ENCODE measurements at places on chromosomes 13 and 19.
A peak's percentile ranks its signal among the peaks of the same experiment; 100 is the strongest.

GRCh38 chr13:46803586-46803985, 6.6 kb upstream of the ESD start:
- no peak for DNase-seq

DNA sequence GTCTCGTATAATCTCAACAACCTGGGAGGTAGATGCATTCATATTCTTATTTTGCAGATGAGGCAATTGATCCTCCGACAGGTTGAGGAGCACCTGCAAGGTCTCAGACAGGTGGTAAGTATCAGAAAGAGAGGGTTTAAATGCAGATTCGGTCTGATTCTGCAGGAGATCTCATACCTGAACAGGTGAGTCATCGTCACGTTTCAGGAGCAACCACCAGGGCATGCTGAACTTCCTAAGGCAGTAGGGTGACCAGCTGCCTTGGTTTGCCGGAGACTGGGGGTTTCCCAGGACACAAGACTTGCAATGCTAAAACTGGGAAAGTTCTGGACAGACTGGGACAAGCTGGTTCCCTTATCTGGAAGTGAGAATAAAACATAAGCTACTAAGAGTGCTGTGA, 68.8 kb upstream of the TSHZ3 start:
- no peak for DNase-seq

DNA sequence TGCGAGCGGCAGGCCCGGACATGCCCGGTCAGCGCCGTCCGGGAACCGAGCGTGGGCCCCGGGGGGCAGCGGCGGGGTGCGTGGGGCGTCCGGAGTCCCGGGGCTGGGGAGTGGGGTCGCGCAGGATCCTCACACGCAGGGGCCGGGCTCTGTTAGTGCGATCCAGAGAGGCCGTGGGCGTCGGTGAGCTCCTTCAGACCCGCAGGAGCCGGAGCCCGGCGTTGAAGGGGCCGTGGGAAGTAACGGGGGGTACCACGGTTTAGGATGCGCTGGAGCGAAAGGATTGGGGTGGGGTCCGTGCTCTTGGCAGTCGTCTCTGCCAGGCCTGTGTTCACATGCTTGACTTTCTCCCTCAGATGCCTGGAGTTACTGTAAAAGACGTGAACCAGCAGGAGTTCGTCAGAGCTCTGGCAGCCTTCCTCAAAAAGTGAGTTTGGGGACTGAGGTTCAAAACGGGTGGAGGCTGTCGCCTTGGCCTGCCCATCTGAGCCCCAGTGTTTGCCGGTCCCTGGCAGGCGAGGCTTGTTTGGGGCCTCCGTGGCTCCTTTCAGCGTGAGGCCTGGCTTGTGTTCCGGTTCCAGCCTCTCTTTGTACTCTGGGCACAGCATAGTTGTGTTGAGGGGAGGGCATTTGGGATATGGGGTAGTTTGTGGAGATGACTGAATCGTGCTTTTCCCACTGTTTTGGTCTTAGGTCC, 512 bp downstream of the RPS19 start:
- no peak for DNase-seq

GRCh38 chr19:51809787-51810186, 14.8 kb downstream of the FPR3 start:
- DNase-seq: no peak

DNA sequence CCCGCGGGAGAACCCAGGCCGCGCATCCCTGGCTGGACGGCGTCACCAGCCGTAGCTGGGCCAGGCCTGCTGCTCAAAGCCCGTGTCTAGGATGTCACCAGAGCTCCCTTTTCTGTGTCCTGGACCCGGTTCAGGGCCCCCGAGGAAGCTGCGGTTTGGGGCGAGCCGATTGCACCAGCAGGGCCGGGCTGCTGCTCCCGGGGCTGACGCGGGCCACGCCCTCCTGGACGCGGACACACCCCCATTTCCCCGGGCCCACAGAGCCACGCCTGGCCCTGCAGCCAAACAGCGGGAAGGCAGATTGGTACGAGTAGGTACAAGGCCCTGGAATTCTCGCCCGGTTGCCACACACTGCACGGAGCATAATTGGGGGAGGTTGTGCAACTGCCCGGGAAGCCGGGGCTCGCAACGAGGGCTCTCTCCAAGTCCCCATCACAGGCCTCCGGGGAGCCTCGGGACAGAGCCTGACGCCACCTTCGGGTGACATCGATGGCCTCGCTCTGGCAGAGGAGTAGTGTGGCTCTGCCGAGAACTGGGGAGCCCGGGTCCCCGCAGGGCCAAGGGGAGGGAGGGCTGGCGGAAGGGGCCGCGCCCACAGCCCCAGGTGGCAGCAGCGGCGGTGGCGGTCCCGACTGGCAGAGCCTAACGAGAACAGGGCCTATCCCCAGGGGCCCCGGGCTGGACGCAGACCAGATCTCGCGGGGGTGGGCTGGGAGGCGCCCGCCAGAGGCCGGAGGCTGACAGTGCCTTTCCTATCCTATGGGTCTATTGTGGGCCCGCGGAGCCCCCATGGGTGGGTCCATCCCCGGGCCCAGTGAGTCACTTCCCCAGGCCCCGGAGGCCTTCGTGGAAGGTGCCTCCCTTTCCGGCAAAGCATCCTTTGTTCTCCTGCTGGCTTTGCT, 23.5 kb downstream of the KCTD15 start:
- no peak for DNase-seq

GRCh38 chr19:19619181-19619848, 828 bp upstream of the PBX4 start:
- no peak for DNase-seq

GRCh38 chr13:109323338-109323737, 463.0 kb downstream of the IRS2 start:
- DNase-seq: no peak

DNA sequence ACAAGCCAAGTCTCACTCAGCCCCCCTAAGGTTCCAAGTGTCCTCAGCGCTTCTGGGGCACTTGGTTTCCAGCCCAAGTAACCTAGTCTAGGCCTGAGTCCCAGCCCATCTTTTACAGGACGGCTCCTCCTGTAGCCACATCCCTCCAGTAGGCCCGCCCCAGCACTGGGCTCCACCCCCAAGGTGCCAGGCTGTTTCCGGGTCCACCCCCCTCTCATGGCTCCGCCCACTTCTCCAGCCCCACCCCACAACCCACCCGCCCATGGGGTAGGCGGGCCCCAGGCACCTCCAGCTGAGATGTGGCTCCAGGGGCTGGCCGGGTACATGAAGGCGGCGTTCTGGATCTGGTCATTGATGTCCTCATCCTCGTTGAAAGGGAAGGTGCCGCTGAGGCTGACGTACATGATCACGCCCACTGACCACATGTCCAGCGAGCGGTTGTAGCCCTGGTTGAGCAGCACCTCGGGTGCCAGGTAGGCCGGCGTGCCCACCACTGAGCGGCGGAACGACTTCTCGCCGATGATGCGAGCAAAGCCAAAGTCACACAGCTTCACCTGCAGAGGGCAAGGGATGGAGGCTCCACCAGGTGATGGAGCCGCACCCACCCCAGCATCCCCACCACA, 17.2 kb upstream of the DACT3 start:
- peak; percentile 66 for DNase-seq

GRCh38 chr19:45195764-45196163, 17.2 kb downstream of the BLOC1S3 start:
- DNase-seq: no peak

DNA sequence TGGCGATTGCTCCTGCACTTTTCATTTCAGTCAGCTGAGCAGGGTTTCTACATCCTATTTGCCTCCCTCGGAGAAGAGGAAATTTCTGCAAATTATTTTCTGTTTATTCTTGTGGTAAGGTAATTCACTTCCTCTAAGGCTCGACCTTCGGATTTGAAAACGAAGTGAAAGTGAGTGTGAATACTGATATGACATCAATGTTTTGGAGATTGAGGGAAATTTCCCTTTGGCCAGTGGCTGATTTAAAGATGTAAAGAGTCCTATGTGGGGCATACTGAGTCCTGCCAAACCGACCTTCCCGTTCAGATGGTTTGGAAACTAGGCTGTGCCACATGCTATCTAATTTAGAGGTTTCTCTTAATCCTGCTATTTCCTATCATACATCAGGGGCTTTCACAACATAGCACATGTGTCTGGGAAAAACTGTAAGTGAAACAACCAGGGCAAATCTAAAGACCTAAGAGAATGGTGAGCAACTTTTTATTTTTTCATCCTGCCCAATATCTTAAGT, 112.3 kb downstream of the POSTN start:
- DNase-seq: no peak

- no peak for DNase-seq
Observed at GRCh38 chr19:16541526-16542044, 652 bp downstream of the CHERP start.

DNA sequence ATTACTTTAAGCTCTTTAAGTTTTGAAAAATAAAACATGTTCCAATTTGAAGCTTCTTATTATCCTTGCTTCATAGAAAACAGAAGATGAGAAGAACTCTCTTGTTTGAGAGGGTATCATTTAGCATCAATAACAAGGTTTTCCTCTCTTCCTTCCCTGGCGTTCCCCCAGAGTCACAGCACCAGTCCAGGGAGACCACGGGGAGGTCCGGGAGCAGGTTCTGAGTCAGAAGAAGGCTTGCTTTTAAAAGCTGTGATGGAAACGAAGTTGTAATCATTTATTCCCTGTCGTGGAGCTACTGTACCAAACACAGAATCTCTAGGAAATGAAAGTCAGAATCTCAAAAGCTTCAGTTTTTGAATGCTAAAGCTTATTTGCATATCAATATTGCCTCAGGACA, 174.0 kb upstream of the LSM14A start:
- DNase-seq: no peak

DNA sequence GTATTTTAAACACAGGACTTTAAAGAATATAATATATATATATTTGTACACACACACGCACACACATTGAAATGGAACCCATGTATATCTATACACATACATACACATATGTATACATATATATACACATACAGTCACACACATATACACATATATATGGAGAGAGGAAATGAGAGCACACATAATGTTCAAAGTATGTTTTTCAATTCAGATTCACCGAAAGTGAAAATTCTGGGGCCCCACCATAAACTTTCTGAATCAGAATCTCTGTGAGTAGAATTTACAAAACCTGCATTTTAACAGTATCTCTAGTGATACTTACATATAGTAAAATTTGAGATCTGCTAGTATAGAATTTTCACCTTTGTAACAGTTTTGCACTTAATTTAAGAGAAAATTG, 60.4 kb upstream of the OBI1 start:
- DNase-seq: no peak

DNA sequence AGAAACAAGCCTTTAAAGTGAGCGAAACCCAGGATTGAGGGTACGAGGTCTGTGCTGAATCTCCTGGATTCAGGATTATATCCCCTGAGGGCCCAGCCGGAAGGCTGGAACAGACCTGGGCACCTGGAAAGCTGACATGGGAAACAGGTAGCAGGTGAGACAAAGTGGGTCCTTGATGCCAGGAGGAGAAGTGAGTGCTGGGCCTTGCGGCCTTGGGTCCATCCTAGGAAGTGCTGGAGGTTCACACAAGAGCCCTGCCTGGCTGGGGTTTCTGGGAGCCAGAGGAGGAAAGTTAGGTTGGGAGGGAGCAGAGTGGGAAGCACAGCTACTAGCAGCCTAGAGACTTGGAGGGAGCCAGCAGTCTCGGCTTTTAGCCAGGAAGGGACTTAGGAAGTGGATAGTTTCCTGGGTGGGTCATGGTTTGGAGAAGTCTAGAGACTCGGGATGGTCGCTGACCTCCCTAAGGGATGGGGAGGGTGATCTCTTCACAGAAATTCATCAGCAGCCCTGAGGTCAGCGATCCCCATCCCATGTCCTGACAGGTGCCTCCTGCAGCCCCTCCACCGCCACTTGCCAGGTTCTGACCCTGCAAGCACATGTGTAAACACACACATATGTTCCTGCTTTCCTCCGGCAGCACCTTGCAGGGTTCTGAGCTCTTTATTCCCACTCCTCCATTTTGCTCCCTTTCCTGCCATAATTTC, 29.4 kb upstream of the ZNF492 start:
- DNase-seq: no peak

DNA sequence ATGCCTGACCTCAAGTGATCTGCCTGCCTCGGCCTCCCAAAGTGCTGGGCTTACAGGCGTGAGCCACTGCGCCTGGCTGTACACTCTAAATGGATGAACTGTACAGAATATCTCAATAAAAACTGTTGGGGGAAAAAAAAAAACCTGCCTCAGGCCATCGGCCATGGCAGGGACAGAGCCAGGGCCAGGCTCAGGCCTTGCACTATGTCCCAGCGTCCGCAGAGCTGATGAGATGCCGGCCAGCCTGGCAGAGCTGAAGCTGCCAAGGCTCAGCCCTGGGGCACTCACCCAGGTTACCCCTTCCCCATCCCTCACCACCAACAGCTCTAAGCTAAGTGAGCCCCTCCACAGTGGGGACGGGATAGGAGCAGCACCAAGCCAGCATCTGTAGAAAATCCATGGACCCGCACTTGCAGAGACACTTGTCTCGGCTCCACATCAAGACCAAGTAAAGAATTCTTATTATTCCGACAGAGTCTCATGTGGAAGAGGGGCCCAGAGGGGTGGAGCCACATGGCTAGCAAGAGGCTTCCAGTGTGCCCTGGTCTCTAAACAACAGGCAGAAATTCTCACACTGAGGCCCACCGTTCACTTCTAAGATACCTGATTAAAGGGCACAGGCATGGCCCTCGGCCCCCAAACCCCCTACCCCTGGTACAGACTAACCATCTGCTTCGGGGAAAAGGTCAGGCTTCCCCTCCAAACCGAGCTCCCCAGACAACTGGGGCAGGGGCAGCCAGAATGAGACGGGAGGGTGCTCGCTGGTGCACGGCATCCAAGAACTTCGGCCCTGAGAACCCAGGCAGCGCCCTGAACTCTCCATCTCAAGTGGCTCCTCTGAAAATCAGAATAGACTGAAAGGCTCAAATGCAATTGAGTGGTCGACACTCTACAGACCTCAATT, 5.8 kb downstream of the PPP6R1 start:
- DNase-seq: no peak

GRCh38 chr19:40692212-40692551, 1.7 kb upstream of the NUMBL start:
- no peak for DNase-seq

DNA sequence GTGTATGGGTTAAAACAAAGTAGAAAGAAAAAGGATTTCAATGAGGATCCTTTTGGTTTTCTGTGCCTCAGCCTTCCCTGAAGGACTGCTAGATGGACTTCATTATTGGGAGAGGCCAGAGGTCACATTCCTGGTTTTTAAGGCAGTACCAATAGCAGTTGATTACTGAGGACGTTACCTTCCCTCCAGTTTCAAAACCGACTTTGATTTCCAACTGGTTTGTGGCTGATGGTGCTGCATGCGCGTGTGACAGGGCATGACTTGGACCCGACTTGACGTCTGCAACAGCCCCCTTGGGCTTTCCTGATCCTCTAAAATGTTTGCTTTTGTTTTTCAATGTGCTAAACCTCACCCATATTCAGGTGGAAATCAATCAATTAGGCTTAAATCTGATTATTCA, 314.3 kb upstream of the ARGLU1 start:
- no peak for DNase-seq

- no peak for DNase-seq
Observed at GRCh38 chr19:1872807-1873523, 9.6 kb upstream of the KLF16 start.

DNA sequence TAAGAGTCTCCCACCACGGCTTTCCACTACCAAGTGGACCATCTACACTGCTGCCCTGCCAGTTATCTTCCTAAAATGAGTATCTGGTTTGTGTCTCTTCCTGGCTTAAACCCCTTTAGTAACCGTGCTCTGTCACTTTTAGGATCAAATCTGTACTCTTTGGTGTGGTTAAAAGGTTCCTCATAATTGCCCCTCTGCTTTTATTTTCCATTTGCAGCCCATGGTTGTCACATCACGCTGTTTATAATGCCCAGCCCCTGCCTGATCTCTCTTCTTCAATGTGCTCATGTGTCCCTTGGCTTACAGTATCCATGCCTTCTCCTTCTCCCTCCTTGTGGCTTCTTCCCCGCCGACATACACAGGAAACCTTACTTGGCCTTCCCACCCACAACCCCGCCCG, 100.1 kb downstream of the DGKH start:
- DNase-seq: no peak
